ENCODE measurements at places on chromosomes 5 and 9. TPM values are rescaled to one million over a fixed set of nuclear protein-coding genes. Genes with fewer than 3 reads are reported as not detected.

DNA sequence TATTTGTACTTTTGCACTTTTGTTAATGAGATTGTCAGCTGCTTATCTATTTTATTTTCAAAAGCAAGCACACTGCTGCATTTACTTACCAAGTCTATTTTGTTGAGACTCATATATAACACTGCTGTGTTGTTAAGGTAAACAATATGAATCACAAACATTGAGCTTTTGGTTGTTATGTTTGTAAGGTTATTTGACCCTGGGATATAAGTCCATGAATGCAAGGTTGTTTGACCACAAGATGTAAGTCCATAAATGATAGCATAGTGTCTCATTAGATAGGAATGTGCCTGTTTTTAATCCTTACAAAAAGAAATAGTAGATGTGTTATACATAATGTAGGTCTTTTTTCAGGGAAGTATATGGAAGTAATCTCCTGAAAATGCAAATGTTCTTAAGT, 845.9 kb downstream of the CDH9 start:
- no peaks in the 10 kb centered on the region for H3K27me3 ChIP-seq
- DNase-seq, result no peak
- H3K36me3 ChIP-seq, result no peaks in the 10 kb centered on the region
- no peaks in the 10 kb centered on the region for H3K4me1 ChIP-seq
- no peak overlapping the region for H3K4me3 ChIP-seq
- no peak overlapping the region for H3K27ac ChIP-seq

DNA sequence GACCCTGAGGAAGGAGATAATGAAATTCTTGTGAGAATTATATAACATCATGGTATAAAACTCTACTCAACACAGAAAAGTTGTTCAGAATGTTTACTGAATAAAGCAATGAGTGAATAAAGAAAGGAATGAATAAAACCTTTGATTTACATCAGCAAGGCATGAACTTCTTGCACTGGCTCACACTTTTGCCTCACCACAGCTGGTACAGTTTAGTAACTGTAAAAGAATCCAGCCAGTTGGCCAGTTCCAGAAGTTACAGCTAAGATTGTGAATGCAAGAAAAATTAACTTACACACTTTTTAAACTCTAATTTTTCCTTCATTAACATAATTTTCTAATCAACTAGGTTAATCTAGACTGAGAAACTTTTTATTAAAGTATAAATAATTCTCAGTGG, 490.9 kb downstream of the NFIB start:
- no peak overlapping the region for H3K27ac ChIP-seq
- no peak for DNase-seq
- H3K4me1 ChIP-seq, result no peaks in the 10 kb centered on the region
- no peak overlapping the region for H3K4me3 ChIP-seq

GRCh38 chr5:33403187-33403586, 37.6 kb upstream of the TARS1 start:
- H3K4me3 ChIP-seq, result no peak overlapping the region
- DNase-seq, result no peak
- H3K27me3 ChIP-seq, result no peaks in the 10 kb centered on the region
- no peak overlapping the region for H3K27ac ChIP-seq
- H3K36me3 ChIP-seq, result no peaks in the 10 kb centered on the region
- no peaks in the 10 kb centered on the region for H3K4me1 ChIP-seq

- H3K27ac ChIP-seq, result no peak overlapping the region
- H3K36me3 ChIP-seq, result no peaks in the 10 kb centered on the region
- H3K4me1 ChIP-seq, result no peaks in the 10 kb centered on the region
- H3K27me3 ChIP-seq, result no peaks in the 10 kb centered on the region
- DNase-seq, result no peak
Observed at GRCh38 chr5:144659634-144660227, 489.1 kb downstream of the KCTD16 start.

- no peak overlapping the region for H3K4me3 ChIP-seq
- H3K27me3 ChIP-seq, result no peaks in the 10 kb centered on the region
- H3K4me1 ChIP-seq, result no peaks in the 10 kb centered on the region
Observed at GRCh38 chr5:77224672-77225355, 14.3 kb downstream of the PDE8B start.

DNA sequence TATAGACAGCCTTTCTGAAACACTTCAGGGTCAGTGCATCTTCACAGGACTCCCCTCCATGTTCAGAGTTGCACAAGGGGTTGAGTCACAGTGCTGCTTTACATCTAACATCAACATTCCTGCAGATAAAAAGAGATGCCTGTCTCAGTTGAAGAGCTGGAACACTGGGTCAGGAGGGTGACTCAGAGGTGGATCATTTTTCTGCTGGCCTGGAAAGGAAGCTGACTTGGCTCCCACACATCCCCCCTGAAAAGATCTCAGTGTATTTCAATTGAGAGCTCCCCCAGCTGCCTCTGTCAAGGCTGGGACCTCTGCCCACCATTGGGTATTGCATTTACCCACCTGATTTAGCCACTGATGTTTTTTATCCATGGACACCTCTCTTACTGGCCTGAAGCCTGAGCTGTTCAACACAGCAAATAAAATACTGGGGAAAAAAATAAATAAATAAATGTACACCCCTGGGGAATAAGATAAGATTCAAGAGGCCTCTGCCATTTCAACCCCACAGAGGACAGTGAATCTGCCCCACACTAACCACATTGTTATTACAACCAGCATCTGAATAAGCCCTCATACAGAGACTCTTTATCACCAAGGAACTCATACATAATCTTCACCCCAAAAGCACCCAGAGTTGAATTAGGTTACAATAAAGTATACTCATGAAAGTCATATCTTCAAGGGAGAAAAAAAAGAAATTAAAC, 716.4 kb downstream of the SEMA5A start:
- no peak overlapping the region for H3K4me3 ChIP-seq
- DNase-seq, result no peak
- H3K27me3 ChIP-seq, result no peaks in the 10 kb centered on the region
- H3K36me3 ChIP-seq, result no peaks in the 10 kb centered on the region
- H3K27ac ChIP-seq, result no peak overlapping the region

GRCh38 chr9:128892221-128892921, 10.4 kb downstream of the LRRC8A start:
- peak; percentile 92 for DNase-seq
- H3K36me3 ChIP-seq, result no peaks in the 10 kb centered on the region
- H3K4me3 ChIP-seq, result no peak overlapping the region
- no peak overlapping the region for H3K27ac ChIP-seq
- H3K4me1 ChIP-seq, result peaks cover 19% of the 10 kb centered on the region

DNA sequence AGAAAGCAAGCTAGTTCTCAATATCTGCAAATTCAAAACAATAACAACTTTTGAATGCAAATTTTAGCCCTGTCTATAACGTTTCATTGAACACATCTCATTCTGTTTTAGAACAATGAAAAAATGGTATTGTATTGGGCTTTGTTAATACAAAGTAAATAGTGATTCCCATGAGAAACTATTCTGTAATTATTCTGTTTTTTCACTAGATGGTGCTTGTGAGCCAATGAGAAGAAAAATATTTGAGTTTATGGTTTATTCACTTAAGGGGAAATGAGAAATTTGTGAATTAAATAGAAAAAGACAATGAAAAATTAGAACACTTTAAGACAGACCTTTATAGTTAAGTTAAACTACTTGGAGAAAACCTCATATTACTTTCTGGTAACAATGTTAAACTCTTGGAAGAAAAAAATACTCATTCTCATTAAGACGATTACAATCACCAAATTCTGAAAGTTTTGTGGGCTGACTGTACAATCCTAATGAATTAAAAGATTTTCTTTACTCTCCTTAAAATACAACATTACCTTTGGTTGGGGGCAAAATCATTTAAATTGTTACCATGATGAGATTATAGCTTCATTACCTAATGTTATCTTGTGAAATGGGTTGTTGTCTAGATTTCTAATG, 127.0 kb downstream of the NNT start:
- H3K4me3 ChIP-seq, result no peak overlapping the region
- no peak for DNase-seq
- no peaks in the 10 kb centered on the region for H3K36me3 ChIP-seq
- H3K4me1 ChIP-seq, result no peaks in the 10 kb centered on the region
- H3K27me3 ChIP-seq, result no peaks in the 10 kb centered on the region

DNA sequence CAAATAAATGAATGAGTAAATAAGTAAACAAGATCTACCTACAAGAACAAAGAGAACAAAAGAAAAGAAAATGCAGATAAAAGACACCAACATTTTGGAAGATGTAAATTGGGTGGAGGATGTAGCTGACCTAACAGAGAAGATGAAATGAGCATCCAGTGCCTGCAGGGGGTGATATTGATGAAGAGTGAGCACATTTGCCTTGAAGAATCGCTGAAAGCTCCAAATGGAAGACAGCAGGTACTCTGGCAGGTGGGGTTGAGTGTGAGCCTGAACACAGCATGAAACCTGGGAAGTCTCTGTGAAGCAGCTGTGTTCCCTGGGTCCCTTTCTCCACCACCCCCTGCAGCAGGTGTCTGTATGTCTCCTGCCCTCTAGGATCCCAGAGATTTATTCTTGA, 125.6 kb downstream of the NXNL2 start:
- DNase-seq, result no peak
- H3K4me1 ChIP-seq, result no peaks in the 10 kb centered on the region
- H3K36me3 ChIP-seq, result no peaks in the 10 kb centered on the region
- no peak overlapping the region for H3K27ac ChIP-seq
- no peak overlapping the region for H3K4me3 ChIP-seq
- no peaks in the 10 kb centered on the region for H3K27me3 ChIP-seq

DNA sequence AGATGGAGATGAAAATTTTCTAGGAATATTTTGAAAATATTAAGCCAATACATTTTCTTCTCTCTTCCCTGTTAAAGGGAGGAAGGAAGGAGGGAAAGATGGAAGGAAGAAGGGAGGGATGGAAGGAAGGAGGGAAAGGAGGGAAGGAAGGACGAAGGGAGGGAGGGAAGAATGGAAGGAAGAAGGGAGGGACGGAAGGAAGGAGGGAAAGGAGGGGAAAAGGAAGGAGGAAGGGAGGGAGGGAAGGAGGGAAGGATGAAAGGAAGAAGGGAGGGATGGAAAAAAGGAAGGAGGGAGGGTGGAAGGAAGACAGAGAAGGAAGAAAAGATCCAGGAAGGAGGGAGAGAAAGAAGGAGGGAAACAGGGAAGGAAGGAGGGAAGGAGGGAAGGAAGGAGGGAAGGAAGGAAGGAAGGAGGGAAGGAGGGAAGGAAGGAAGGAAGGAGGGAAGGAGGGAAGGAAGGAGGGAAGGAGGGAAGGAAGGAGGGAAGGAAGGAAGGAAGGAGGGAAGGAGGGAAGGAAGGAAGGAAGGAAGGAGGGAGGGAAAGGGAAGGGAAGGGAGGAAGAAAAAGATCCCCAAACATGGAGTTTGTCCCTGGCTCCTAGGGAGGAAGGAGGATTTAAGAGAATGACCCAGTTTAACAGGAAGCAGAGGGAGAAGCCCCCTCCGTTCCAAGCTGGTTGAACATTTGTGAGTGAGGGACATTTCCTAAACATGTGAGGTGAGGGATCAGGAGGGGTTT, 70.3 kb upstream of the NEURL1B start:
- DNase-seq, result no peak
- no peak overlapping the region for H3K4me3 ChIP-seq
- H3K36me3 ChIP-seq, result no peaks in the 10 kb centered on the region
- H3K27ac ChIP-seq, result no peak overlapping the region

- H3K4me3 ChIP-seq, result no peak overlapping the region
- DNase-seq, result no peak
- no peaks in the 10 kb centered on the region for H3K27me3 ChIP-seq
- no peak overlapping the region for H3K27ac ChIP-seq
- no peaks in the 10 kb centered on the region for H3K4me1 ChIP-seq
Observed at GRCh38 chr5:4028384-4028783, 432.8 kb downstream of the IRX1 start.

DNA sequence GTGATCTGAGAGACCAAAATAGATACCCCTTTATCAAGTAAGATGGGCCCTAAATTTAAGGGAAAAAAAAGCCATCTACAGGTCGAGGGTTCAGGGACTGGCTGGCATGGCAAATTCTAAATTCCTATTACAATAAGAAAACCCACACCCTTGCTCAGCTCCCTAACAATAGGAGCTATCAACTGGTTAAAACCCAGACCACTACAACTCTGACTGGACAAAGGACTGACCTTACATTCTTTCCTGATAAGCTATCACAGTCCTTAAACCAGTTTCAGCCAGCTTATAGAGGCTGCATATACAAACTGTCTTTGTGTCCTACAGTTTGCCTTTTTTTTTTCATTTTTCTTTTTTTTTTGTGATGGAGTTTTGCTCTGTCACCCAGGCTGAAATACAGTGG, 803.6 kb downstream of the NR2F1-AS1 start:
- no peaks in the 10 kb centered on the region for H3K27me3 ChIP-seq
- no peak for DNase-seq
- no peak overlapping the region for H3K4me3 ChIP-seq
- no peaks in the 10 kb centered on the region for H3K36me3 ChIP-seq
- H3K27ac ChIP-seq, result no peak overlapping the region

DNA sequence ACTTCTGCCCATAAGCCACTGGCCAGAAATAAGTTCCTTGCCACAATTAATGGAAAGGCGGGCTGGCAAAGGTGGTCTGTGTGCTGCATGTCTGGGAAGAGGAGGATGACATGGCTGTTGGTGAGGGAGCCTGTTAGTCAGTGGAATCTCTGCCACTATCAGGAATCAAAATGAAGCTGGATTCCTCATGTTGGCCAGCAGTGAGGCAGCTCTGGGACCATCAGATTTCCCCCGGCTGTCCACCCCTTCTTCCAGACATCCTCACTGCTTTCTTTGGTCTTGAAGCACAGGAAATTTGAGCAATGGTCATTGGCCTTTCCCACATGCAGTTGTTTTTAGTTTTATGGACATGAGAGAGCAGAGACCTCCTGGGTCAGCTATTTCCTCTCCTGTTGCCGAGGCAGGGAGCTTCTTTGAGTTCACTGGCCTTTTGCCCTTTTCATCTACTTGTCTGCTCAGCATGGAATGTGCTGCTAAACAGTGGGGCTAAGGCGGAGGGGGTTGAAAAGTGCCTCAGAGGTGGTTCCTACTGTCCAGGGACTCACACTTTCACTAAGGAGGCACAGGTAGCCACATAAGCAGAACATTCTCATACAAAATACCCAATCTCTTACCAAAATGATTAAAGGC, 34.8 kb upstream of the NEURL1B start:
- no peak overlapping the region for H3K4me3 ChIP-seq
- peak overlapping the region; percentile 43 for H3K27ac ChIP-seq

DNA sequence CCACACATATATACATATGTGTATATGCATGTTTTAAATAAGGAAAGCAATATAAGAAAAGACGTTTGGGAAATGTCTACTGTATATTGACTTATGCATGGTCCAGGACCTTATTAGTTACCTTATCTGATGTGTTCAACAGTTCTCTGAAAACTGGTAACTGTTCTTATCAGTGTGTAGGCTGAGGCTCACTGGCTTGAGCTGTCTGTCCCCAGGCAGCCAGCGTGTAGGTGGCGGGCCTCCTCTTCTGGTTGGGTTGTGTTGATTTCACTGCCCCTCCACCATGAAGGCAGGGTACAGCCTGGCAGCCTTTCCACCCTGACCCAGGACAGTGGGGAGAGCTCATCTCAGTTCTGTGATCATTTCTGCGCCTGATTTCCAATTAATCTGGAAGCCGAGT, 38.7 kb upstream of the SEMA4D start:
- H3K4me3 ChIP-seq, result no peak overlapping the region
- H3K36me3 ChIP-seq, result no peaks in the 10 kb centered on the region
- H3K27ac ChIP-seq, result no peak overlapping the region
- no peak for DNase-seq
- H3K27me3 ChIP-seq, result no peaks in the 10 kb centered on the region

SLC34A1 gene
- total RNA-seq, result not detected

KLF4 gene
- total RNA-seq, result 19.6 TPM

RLN1 gene
- not detected for total RNA-seq

ABO gene
- total RNA-seq, result 2.9 TPM

BTNL8 gene
- not detected for total RNA-seq

DDX4 gene
- total RNA-seq, result not detected

ZFP62 gene
- total RNA-seq, result 23.6 TPM

ADGRD2 gene
- total RNA-seq, result not detected

TRAF1 gene
- total RNA-seq, result 11.7 TPM

PTTG1 gene
- total RNA-seq, result 5.6 TPM

PKD2L2 gene
- total RNA-seq, result 0.14 TPM

CHSY3 gene
- total RNA-seq, result 1.0 TPM

ADAMTS12 gene
- total RNA-seq, result 22.2 TPM

SPAG8 gene
- total RNA-seq, result 1.5 TPM

Data from adrenal gland (tissue), 19 donors.